ENCODE measurements at places on chromosomes 2 and 18.

- peak; percentile 95 for DNase-seq
These were observed at the start of gene DUSP11 for GRCh38 chr2:73779467-73780236. Gene DUSP11, minus strand, starts transcription at chr2:73780103. Its CDS starts 129 bp downstream, at chr2:73779974.

DNA sequence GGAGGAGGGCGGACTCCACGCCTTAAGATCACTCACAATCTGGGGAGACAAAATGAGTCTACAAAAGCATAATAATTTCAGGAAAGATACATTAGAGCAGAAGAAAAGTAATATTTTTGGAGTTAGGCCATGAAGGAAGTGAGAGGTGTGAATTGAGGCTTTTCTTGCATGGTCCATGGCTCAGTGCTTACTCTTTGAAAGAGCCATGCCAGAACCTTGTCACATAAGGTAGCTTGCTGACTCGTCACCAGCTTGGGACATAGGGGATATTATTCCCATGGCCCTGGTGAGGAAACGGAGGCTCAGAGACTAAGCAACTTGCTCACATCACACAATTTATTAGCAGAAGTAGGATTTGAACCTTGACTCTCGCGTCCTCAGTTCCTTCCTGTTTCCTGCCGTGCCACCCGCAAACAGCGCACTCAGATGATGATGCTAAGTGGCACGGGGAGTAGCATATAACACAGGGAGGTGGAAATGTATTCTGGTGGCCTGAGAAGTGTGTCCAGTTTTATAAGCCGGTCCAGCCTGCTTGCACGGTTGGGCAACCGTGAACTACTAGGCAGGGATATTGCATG is 312.2 kb upstream of the EPAS1 start:
- DNase-seq, result no peak

GRCh38 chr18:61980355-61980754 is 87.5 kb upstream of the RNF152 start:
- no peak for DNase-seq

DNA sequence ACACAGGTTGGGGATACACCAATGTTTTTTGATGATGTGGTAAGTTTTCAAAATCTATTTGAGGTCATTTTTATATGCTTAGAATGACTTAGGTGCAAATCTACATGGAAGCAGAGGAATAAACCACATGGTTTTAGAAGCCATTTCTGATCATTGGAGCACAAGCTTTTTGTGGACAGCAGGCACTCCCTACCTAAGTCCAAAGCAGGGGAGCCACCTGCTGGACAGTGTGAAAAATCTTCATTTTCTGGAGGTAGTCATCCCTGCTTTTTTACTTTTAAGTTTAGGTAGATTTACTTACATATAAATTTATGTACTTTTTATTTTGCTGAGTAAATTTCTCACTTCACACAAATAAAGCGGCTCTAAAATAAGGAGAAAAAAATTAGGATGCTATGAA is 323.2 kb downstream of the PLCL1 start:
- DNase-seq, result peak; percentile 9

- no peak for DNase-seq
These were observed 416.8 kb upstream of the SLC14A2 start for GRCh38 chr18:45198526-45198925.

DNA sequence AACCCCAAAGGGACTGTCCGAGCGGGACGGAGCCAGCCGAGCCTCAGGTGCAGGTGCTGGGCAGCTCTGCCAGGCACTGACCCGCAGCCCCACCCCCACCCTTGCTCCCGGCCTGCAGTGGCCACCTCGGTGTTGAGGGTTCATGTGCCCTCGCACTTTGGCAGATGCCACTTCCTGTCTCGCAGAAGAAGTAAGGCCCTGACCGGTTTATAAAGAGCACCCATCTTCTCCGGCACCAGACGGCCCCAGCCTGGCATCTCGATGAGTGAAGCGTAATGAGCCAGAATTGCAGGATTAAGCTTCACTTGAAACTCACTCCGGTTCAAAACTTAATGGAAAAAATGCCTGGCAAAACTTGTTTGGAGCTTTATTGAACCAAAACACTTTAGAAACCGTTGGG is 10.9 kb upstream of the NFATC1 start:
- DNase-seq, result no peak

GRCh38 chr2:63855418-63856302 is 14.0 kb downstream of the UGP2 start:
- no peak for DNase-seq

- DNase-seq, result no peak
These were observed 6.5 kb upstream of the MTERF4 start for GRCh38 chr2:241108271-241109209.

DNA sequence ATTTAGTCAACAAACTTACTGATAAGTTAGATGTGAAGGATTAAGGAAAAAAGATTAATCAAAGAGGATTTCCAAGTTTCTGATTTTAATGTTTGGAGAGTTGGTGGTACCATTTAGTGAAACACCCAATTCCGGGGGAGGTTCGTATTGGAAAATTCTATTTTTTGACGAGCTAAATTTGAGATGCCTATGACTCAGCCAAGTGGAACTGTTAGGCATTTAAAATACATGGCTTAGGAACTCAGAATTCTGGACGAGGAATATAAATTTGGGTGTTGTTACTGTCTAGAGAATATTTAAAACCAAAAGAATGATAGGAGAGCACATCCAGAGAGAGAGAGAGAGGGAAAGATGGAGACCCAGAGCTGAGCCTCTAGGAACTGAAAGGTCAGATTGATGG is 103.6 kb downstream of the TMX3 start:
- no peak for DNase-seq

GRCh38 chr2:2291500-2292260 is 39.4 kb downstream of the MYT1L start:
- DNase-seq, result no peak

DNA sequence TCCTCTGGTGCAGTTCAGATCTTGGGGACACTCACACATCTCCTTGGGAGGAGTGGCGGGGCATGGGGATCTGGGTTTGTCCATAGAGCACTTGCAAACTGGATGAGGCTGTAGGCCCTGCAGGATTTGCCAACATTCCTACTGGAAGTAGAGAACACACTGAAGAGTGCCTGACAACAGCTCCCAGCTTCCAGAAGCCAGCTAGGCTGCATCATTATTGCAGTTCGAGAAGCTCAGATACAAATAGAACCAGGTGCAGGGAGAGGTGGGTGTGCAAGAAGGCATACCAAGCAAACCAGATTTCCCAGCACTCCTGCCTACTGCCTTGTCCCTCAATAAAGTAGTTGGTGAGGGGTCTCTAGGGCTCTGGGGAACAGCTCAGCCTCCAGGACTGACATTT is 52.5 kb downstream of the RHOB start:
- DNase-seq, result no peak

DNA sequence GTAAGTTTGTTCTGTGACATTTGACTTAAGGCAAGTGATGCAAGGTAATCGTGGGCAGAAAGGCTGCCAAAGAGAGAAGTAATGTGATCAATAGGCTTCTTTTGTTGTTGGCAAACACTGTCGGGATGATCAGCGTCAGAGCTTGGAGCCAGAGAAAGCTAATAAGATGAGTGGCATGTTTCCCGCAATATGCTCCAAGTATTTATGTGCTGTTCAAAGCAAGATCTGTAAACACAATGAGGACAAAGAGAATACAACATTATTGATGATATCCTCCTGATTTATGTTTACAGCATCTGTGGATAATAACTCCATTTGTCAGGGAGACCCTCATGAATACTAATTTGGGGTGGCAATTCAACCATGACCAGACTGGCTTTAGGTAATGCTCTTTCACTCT is 603.3 kb downstream of the TDRD15 start:
- DNase-seq, result no peak

- DNase-seq, result no peak
These were observed 102.8 kb upstream of the TFCP2L1 start for GRCh38 chr2:121387591-121388325.

DNA sequence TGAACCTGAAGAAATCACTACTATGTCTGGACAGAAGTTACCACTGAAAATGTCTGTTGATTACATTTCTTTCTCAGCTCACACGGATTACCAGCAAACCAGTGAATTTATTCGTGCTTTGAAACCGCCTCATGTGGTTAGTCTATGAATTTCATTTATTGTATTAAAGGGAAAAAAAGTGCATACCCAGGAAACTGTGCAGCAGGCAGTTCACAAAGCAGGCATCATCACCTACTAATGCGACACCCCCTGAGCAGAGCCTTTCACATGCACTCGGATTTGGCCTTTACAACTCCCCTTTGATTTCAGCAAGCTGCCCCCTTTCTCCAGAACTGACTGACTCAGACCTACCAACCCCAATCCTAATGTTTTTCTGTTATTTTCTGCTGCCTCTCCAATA is 20.1 kb downstream of the CPSF3 start:
- DNase-seq, result no peak

GRCh38 chr2:120226316-120226715 is 3.1 kb upstream of the TMEM185B start:
- DNase-seq, result no peak

GRCh38 chr2:122565364-122565763 is 809.9 kb downstream of the TSN start:
- no peak for DNase-seq

GRCh38 chr2:10835052-10835970 is 22.7 kb upstream of the PDIA6 start:
- DNase-seq, result peak; percentile 70

GRCh38 chr2:223941579-223942277 is 3.4 kb downstream of the WDFY1 start:
- DNase-seq, result peak; percentile 52

DNA sequence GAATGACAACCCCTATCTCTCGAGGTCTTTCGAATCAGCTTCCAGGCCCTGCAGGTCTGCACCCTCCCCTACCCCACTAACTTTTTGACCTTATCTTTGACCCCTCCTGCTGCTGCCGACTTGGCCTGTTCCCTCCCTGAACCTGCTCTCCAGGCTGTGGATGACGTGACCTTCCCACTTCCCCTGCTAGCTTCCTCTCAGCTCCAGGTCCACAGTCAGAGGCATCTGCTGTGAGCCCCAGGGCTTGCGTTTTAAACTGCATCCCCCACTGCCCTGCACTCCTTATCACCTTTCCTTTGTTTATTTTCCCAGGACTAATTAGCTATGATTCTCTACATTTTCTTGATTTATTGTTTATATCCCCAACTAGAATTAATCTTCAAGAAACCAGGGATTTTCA is 71.2 kb upstream of the ALKAL2 start:
- no peak for DNase-seq

GRCh38 chr2:187403568-187404260 is 44.3 kb downstream of the CALCRL start:
- DNase-seq, result no peak

DNA sequence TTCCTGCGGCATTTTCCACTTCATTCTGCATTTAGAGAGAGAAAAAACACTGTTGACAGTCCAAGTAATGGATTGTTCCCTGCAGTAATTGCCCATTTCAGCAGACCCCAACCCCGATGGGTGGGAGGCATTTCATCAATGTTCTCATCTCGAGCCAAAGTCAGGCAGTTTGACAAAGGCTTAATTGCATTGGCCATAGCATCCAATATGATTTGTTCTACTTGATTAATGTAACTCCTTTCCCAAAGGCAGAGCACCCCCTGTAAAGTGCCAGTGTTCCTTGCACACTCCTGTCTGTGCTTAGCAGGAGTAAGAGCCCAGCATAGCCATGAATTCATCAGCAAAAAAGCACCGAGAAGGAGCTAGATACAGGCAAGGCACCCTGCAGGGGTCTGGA is 174.4 kb downstream of the SEPTIN10 start:
- no peak for DNase-seq

DNA sequence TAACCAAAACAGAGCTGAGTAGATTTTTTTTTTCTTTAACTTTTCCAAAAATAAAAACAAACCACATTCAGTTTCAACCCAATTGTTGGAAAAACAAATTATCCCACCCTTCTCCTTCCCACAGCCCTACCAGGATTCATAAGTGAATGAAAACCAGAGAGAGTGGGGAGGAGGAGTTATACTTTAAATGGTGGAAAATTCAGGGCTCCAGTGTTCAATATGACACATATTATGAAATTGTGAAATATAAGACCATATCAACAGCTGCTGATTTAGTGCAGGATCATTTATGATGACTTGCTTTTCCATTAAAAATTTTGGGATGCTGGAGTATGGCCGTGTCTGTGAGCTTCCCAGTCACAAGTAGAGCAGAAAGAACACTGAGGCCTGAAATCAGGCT is 26.7 kb downstream of the COLEC12 start:
- no peak for DNase-seq

DNA sequence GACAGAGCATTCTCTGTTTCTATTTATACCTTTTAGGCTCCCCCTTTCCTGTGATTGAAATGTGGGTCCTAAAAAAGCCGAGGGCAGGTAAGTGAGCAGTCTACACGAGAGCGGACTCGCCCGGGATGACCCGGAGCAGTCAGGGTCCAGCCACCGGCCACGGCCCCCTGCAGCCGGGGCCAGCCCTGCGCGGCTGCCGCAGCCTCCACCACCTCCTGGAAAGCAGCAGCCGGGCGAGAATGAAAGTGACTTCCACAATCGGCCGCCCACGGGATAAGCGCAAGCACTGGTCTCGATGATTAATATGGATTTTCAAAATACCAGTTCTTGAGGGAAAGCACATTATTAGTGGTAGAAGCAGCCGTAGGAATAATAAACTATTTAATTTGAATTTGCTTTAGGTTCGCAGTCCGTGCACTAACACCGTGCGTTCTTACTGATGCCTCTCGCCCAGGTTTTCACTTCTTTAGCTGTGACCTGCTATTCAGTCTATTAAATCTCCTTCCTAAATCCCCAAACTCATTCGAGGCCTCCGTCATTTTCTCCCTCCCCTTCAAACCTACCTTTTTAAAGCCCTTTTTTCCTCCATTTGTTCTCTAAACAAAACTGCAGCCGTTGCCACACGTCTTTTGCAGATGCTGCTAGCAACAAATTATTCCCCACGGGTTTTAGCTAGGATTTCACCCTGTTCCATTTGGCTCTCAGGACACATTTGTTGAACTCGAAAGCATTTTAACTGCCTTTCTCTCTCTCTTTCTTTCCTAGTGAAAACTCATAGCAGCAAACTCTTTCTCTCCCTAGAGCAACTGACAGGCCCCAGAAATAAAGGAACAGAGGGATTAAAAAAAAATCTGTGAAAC is 1015.1 kb upstream of the PIK3C3 start:
- no peak for DNase-seq

- no peak for DNase-seq
These were observed 116.1 kb downstream of the SPTBN1 start for GRCh38 chr2:54572262-54572635.

GRCh38 chr18:34965108-34965507 is 76.1 kb upstream of the MAPRE2 start:
- DNase-seq, result no peak

- no peak for DNase-seq
These were observed 77.7 kb downstream of the MAP3K20 start for GRCh38 chr2:173153301-173153885.

DNA sequence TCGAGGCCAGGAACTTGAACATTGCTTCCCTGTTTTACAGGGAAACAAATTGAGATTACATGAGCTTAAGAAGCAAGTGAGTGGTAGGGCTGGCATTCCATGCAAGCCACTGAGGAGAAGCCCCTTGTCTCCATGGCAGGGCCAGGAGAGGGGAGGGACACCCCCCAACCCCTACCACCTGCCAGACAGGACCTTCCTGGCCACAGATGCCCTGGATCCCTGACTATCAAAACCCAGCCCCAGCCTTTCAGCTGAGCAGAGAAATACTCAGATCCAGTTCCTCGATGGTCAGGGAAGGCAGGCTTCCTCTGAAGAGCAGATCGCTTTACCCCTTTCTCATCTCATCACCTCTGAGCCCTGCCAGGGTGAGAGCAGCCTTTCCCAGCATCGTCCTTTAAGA is 53.8 kb upstream of the ALPP start:
- no peak for DNase-seq

GRCh38 chr2:85659324-85659981 is 8.5 kb downstream of the SFTPB start:
- DNase-seq, result no peak
